Stimulated activated CD8-positive, alpha-beta memory T cell treated with anti-CD3 and anti-CD28 coated beads, Interleukin-15, amount 100 ng/mL, for 1 hour (primary cell): ENCODE measurements at places on chromosomes 7 and 10.

DNA sequence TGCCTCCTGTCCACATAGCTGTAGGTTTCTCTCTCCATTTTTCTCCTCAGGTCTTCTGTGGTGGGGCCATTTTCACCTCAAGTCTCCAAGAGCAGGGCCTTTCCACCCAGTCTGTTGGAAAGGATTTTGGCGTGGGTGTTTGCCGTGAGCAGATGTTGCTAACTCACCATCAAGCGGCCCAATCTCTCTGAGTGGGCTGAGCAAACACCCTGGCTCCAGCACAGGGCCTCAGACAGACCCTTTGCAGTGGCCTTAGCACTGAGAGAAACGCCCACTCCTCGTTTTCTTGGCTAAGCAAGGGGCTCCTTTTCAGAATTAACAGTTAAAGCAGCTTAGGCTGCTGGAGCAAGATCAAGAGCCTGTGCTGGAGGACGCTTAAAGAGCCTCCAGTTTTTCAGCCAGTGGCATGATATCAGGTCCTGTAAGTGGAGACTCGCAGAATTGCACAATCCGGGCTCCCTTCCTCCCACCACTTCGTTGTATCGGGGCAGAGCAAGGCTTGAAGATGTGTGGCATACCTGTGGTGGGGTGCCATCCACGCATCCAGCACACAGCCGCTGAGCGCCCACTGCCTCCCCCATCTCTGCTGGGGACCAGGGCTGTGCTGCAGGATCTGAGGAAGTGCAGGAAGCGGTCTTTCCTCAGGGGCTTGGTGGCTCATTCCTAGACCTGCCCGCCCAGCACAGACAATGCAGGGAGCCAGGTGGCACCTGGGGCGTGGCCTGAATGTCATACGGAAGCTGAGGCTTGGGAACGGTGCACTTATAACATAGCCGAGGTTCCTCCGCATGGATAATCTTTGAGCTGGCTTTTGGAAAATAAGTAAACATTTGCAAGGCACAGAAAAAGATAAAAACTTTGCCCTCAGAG is 142.7 kb downstream of the ADARB2 start:
- DNase-seq, result no peak

DNA sequence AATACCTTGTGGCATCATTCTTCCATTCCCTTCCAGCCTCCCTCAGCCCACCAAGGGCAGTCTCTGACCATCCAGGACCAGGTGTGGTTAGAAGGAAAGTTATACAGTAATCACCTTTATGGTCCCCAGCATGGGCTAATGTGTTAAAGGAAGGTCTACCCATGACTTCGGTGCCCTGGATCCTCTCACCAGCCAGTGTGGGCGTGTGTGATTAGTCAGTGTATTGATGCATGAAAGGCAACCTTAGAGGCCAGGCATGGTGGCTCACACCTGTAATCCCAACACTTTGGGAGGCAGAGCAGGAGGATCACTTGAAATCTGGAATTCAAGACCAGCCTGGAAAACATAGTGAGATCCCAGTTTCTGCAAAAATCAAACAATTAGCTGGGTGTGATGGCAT is 88.9 kb downstream of the APBB1IP start:
- DNase-seq, result no peak

GRCh38 chr7:29045258-29046086 is 87.3 kb upstream of the TRIL start:
- DNase-seq, result no peak

GRCh38 chr10:99345350-99345749 is 16.2 kb downstream of the CNNM1 start:
- DNase-seq, result no peak

DNA sequence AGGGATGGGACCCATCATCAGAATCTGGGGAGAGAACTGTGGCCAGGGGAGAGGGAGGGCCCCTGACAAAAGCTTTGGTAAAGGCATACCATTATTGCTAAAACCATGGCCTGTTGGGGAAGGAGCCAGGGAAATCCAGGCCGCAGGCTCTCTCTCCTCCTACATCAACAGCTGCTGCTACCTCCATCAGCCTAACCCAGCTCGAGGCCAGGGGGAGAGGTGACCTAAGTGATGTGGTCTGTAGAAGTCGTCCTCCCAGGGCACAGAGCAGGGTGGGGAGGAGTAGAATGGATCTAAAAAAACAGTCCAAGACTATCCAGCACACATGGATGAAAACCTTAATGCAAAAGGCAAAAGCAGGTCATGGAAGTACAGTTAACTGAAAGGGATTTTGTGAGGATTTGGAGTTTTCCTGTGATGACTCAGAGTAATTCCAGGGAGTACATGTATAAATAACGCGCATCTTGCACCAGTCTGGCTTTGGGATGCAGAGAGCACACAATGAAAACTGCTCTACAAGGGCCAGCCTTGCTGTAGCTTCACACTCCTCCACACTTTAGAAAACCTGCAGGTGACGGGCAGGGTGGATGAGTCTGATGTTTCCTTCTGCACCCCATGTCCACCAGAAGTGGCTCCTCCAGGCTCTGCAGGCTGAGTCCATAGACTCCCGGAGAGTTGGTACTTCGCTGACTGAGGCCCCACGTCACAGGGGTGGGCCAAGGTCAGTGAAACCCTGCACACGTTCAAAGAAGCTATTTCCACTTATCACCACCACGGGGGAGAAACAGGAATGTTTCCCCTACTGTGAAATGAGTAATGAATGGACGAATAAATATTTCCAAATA is 38.5 kb upstream of the MSMB start:
- no peak for DNase-seq

- DNase-seq, result no peak
Measured at GRCh38 chr10:52483587-52483986, 169.5 kb downstream of the DKK1 start.

DNA sequence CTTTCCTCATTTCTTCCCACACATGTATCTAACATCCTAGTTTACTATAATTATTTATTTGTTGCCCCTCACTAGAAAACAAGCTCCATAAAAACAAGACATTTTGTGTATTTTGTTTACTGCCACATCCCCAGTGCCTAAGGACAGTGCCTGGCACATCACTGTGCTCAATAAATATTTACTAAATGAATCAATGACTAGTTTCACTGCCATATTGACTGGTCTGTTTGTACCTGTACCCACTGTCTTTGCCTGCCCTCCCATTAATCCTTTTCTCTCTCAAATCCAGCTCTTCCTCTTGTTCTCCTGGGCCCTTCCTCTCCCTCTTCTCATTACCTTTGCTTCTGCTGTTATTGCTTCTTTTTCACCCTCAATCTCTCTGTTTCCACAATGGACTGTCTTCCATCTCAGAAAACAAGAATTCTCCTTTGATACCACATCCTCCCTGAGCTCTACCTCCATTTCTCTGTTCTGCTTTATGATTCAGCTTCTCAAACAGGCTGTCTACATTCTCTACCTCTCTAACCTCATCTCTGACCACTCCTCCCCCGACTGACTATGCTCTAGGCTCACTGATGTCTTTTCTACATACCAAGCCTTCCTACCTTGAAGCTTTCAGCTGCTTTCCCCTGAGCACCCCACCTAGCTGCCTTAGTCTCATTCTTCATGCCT is 8.3 kb upstream of the FAM133B start:
- DNase-seq, result no peak

- no peak for DNase-seq
Measured at GRCh38 chr7:111803015-111803758, 240.9 kb upstream of the IMMP2L start.

- no peak for DNase-seq
Measured at GRCh38 chr10:2985729-2986232, 81.6 kb upstream of the PFKP start.

DNA sequence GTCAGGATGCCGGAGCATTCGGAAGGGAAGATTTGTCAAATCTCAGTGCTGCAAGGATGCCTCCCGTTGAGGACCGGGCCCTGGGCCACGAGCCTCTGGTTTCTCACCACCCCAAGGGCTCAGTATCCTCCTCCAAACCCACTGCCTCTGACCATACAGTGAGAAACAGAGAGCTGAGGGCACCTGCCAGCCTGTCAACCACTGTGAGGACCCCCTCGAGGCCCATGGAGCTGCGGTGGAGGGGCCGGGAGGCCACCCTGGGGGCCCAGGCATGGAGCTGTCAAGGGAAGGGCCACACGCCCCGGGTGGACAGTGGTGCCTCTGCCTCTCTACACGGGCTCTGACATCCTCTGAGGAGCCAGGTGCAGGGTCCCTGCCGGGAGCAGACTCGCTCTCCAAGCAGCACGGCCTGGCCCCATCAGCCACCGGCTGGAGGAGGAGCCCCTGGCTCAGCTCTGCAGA is 248.0 kb upstream of the TCERG1L start:
- no peak for DNase-seq

- DNase-seq, result no peak
Measured at GRCh38 chr7:112103246-112103645, 103.0 kb downstream of the DOCK4 start.

DNA sequence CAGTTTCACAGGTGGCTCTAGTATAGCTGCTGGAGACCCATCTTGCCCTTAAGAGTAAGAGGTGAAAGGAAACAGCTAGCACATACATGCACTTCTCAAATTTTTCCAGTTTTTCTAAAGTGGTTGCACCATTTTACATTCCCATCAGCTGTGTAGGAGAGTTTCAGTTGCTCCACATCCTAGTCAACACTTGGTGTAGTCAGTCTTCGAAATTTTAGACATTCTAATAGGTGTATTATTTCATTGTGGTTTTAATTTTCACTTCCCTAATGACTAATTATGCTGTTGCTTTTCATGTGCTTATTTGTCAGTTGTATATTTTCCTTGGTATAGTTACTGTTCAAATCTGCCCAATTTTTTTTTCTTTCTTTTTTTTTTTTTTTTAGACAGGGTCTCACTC is 9.5 kb upstream of the HACD1 start:
- DNase-seq, result no peak

DNA sequence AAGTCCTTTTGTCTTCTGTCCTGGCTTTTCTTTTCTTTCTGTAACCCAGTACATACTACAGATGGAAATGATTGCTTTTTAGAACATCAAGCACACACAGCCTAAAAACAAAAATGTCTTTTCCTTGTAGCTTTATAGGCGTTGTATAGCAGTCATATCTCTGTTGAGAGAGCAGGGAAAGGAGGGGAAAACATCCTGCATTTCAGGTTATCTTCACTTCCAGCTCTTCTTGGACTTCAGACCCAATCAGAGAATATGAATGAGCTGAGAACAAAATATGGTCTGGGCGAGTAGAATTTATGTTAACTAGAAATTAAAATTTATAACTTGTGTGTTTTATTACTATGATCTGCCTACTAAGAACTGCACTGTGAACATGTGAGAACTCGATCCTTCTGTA is 14.7 kb downstream of the TMEM60 start:
- DNase-seq, result no peak
